ENCODE measurements at places on chromosomes 6 and 20.

DNA sequence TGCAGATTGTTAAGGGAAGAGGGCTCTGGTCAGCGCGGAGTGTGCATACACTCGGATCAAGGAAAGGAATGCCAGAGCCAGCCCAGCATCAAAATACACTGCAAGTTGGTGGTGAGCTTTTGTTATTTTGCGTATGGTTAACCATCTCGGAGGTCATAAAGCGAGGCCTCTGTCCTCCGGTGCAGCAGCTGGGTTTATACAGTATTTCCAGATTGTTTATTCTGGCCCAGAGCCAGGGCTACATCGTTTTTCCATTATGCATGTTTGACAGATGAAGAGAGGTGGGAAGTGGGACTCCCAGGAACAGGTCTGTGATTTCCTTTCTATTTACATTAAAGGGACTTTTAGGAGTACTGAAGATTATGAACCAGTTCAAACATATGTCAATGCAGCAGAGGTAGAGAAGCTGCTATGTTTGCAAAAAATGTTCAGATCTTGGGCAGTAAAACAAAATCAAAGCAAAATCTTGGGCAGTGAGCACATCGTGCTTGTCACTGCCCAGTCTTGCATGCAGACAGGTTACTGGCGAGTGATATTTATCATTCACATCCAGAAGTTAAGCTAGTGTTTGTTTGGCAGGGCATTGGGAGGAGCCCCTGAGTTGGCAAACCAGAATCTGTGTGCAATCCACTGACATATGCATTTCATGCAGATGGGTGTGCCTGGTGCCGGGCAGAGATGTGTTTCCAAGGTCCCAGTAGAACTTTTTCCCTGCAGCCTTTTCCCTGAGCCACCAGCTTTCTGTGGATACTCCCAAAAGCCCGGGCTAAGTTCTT, 256.3 kb upstream of the TAB2 start:
- no peak for DNase-seq

GRCh38 chr6:19782588-19782987, 54.6 kb upstream of the ID4 start:
- no peak for DNase-seq

- DNase-seq = no peak
Observed at GRCh38 chr6:125944434-125944816, 12.1 kb upstream of the HINT3 start.

DNA sequence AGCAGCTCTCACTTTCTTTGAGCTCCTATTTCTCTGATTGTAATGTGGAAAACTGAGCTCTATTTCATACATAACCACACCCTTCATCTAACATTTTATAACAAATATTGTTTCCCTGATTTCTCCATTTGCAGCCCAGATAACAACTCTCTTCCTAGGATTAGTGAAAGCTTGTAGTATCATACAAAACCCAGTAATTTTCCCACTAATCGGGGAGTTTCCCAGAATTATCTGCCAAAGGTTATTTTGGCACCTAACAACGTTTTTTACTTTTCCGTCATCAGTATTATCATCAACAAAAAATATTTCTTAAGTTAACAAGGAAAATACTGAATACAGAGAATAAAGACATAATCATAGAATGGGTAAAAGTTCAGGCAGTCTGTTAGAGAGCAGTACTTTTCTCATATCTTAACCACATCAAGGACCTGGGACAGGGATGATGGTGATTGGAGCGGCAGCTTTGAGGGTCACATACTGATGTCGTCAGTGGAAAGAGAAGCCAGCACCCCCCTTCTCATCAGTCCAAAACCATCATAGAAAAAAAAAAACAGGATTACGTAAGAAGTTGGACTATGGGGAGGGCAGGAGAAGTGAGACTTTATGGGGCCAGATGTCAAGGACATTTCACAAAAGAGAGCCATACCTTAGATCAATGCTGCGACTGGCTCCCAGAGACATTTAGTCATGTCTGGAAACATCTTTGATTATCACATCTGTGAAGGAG, 166.1 kb upstream of the TNFAIP3 start:
- DNase-seq = no peak

GRCh38 chr20:11936157-11936556, 18.5 kb downstream of the BTBD3 start:
- no peak for DNase-seq

DNA sequence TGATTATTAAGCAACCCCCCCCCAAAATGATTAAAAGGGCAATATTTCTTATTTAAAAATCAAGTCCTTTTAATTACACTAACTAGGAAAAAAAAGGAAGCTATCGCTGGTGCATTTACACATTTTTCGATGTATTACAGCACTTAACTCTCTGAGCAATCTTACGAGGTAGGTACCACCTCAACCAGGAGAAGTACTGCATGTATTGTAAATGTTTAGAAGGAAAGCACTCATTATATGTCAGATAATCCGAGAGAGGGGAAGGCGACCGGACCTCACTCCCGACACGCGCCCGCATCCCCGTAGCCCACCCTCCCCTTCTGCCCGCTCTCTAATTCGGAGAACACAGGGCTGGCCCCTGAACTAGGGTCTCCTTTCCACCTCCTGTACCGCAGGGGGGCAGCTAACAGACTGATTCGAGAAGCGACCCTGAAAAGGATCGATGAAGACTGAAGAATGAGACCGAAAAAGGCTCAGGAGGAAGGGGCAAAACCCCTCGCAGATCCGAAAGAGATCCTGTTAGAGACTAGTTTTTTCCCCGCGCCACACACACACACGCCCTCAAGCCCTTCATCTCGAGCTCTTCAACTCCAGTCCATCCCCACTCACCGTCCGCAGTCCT, 337 bp downstream of the ESF1 start:
- no peak for DNase-seq

DNA sequence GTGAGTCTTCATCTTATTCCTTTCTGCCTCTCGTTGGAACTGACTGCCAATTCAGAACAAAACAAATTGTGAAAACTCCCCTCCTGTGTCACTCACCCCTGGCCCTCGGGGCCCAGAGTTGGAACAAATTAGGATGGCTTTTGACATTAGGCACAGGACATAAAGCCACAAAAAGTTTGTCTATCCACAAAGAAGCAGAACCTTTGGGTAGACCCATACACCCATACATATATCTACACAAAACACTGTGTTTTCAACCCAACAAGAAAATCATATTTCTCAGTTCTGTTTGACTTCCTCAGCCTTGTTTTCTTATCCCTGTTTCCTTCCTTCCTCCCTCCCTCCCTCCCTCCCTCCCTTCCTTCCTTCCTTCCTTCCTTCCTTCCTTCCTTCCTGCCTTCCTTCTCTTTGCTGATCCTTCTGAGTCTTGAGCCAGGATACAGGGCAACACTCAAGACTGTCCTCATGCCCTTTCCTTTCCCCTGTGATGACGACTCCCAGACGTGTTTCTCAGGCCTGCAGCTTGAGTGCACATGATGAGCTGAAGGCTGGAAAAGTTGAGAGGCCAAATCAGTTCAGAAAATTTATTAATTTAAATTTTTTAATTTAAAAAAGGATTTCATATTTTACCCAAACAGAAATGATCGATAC, 41.7 kb upstream of the NKX2-2 start:
- no peak for DNase-seq

DNA sequence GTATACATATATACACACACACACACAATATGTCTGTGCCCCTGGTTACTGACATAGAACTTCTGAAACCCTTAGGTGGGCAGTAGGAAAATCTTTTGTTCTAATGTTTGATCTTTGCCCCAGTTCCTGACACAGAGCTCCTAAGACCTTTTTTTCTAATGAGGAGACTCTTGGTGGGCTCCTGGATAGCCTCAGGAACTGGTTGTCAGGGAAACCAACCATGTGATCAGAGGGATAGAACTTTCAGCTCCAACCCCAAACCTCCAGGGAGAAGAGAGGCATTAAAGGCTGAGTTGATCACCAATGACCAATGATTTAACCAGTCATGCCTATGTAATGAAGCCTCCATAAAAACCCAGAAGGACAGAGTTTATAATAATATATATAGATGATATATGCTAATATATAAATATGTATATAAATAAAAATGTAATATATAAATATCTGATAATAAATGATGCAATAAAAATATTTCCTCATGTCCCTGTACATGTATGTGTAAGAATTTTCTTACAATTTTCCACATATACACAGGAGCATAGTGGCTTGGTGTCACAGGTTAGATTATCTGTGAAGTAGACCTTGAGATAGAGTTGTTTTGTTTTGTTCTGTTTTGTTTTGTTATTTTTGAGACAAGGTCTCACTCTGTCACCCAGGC, 93.3 kb downstream of the GPX5 start:
- DNase-seq = no peak

GRCh38 chr20:51412333-51412871, 130.1 kb downstream of the NFATC2 start:
- no peak for DNase-seq

DNA sequence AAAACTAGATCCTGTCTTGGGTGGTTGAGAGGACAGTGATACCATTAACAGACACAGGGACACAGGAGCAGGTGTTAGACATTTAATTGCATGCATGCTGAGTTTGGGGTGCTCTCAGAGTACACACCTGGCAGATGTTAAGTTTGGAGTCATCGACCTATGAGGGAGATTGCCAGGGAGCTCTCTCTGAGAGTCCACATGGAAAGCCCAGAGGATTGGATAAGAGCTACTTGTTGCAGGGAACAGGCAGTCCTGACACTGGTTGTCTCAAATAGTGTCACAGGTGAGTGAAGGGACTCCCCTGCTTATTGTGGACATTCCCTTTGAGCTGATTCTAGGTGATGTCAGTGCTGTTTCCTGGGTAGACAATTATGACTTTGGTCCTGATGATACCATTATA, 3.1 kb downstream of the ATRN start:
- DNase-seq = no peak

DNA sequence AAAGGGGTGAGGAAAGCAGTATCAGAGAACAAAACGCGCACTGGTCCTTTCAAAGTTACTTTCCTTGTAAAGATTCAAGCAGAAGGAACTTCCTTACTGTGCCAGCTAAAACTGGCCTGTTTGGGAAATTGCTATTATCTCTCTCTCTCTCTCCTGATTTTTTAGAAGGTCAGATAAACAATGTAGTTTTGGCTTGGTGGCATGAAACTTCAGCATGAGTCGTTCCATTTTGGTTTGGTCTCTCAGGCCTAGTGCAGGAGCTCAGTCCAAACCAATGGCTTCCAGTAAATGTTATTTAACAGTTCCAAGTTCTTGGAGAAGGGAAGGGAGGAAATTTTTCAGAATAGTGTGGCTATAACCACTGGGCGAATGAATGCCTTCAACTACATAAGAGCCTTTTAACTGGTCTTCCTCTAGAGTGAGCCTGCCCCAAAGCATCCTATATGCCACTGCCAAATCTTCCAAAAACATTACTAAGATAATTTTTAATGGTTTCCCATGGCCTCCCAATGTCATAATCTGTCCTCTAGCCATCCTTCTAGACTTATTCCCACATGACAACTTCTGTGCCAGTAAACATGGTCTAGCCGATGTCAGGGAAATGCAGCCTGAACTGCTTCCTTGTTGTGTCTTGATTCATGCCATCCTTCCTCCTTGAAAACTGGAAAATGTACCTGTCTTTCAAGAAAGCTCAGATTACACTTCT, 9.1 kb upstream of the SNX9 start:
- DNase-seq = no peak

DNA sequence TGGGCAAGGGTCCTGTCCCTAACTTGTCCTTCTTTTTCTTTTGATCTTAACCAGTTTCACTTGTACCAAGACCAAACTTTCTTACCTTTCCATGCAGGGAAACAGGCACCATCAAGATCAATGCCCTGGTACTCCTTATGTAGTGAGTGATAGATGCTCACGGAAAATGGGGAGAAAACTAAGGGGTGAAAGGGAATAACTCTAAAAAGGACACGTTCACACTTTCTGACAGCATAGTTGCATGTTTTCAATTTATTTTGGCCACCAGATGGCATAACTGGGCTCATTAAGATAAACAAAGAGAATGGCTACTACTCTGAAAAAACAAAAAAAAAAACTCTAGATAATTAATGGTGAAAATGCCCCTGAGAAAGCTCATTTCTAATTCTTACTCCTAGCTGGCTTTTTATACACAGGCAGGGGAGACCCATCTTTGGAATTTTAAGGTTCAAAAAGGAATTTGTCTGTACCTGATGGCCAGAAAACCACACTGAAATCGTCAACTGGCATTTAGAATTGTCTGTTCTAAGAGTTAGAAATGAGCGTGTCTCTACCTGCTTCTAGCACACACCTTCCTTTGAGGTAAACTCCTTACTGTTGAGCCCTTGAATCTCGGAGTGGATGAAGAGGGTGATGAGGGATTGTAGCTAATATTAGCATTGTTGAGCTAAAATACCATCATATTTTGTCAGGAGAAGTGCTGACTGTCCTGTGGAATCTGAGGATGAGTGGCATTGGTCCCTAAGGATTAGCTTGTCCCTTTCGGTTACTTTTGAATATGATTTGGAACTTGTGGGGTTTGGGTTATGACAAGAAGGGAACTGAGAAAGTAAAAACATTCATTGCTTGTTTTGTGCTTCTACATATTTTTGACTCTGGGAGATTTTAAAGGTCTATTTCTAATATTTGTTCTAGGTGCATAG, 62.2 kb upstream of the DDR1 start:
- peak; percentile 28 for DNase-seq

GRCh38 chr20:24836661-24837299, 112.3 kb upstream of the CST7 start:
- no peak for DNase-seq

DNA sequence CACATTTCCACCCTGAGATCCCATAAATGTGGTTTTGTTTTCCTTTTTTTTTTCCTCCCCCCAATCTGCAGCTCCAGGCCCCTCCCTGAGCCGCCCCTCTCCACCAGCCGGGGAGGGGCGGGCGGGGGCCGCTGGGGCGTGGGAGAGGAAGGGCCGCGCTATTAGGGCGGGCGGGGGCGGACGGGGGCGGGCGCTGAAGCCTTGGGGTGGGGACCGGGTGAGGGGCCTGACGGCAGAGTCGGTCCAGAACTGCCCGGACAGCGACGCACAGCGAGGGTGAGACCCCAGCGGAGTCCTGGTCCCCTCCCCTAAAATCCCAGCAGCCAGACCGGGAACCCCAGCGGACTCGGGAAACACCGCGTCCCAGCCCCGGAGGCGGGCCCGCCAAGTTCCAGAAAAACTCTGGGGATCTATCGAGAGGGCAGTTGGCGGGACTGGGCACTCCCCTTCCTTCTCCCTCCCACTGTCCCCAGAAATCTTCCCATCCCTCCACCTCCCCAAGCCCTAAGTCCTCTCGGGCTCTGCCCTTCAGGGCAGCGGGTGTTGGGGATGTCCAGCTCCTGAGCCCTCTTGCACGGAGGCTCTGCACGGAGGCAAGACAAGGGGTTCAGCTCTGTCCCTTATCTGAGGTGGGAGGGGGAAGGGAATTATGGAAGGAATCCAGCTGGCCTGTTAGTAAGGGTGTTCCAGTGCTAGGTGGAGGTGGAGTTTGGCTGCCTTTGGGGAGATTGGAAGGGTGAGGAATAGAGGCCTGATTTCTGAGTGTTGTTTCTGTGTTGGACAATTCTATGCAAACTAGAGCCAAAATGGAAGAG, at the start of gene PRICKLE4:
PRICKLE4 (plus strand) TSS at position 232 of the 815 bp plus-strand sequence. CDS start 2,692 bp downstream, outside the sequence.
- DNase-seq = no peak

GRCh38 chr20:36261389-36262105, 25.3 kb downstream of the AAR2 start:
- no peak for DNase-seq

Data from central memory CD4-positive, alpha-beta T cell (primary cell).